RPMI7951 (cell line): ENCODE measurements at places on chromosomes 6 and 20.

- no peak for DNase-seq
Observed at GRCh38 chr20:13563854-13564253, 74.9 kb downstream of the TASP1 start.

DNA sequence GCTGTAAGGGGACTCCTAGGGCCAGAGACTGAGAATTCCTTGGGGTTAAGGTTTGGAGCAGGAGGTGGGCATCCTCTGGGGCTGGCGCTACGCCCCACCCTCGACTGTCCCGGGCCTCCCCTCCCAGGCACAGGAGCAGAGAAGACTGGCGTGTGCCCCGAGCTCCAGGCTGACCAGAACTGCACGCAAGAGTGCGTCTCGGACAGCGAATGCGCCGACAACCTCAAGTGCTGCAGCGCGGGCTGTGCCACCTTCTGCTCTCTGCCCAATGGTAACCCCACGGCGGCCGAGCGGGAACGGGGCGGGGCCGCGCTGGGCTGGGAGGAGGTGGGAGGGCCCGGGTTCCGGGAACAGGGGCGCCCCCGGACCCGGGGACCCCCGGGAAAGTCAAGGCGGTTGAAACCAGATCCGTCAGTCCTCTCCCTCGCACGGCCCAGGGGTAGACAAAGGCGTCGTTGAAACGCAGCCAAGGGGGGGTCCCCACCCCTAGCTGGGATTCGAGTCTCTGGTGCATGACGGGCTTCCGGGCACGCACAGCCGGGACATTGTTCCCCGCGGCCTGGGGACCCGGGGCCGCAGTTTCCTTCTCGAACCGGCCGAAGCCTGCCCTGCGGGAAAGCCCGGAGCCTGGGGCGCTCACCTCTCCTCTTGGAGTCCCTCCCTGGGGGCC is 844 bp downstream of the WFDC2 start:
- peak; percentile 32 for DNase-seq

DNA sequence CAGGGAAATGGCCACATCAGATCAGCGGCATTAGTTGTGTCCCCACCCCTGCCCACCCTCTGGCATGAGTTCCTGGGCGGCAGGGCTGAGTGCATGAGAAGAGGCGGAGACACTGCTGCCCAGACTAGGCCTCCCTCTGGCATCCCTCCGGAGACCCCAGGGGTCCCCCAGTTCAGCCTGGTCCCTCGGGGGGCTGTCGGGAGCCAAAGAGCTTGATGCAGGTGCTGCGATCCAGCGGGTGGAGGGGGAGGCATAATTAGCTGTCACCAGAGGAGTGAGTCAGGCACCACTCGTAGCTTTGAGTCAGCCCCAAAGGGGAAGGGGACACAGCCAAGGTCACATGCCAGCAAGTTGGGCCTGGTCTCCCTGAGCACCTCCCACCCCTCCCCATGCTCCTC is 34.5 kb downstream of the DLGAP4 start:
- DNase-seq: no peak

DNA sequence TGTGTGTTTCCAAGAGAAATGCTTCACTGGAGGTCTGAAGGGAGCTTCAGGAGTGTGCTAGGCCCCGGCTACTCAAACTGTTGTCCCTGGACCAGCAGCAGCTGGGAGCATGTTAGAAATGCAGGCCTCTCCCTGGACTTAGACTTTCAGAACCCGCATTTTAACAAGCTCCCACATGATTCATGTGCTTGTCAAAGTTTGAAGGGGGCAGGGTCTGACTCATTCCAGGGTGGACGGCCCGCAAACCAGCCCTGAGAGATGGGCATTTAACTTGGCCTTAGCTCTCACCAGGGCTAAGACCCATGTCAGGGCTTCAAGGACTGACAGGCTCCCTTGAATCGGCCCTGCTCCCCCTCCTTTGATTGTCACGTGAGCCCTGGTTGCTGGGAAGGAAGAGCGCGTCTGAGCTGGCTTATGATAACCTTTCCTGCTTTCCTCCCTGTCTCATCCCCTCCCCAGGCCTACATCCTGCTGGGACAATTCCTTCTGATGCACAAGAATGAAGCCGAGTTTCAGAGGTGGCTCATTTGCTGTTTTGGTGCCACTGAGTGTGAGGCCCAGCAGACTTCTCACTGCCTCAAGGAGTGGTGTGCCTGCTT is 35.5 kb downstream of the BANF2 start:
- DNase-seq: peak; percentile 89

DNA sequence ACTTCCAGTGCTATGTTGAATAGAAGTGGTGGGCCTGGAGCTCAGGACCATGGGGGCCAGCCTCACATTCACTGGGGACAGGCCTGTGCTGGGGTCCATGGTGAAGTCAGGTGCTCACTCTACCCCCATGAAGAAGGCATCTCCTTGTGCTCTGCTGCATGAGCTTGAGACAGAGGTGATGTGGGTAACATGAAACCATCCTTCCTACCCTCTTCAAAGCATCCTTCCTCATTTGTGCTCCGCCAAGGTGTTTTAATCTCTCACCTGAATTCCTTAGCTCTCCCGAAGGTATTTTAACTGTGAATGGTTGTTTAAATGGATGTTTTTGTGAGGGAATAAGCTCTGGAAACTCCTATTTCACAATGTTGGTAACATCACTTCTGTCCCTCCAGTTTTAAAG is 209.6 kb upstream of the PCSK2 start:
- DNase-seq: no peak

DNA sequence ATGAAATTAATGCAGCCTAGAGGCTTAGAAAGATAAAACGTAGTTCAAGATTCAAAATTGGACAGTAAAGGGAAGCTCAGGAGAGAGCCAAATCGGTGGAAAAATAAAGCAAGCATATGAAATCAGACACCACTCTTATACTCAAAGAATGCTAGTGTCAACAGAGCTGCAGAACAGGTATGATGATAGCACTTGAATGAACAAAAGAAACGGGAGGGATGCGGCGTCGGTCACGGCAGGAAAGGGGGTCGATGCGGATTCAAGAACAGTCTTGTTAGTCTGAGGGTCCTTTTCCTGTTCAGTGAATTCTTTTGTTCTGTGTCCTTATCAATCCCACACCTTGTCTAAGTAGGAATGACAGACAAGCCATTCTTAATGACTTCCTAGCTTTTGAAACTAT is 114.4 kb downstream of the FOXC1 start:
- no peak for DNase-seq

DNA sequence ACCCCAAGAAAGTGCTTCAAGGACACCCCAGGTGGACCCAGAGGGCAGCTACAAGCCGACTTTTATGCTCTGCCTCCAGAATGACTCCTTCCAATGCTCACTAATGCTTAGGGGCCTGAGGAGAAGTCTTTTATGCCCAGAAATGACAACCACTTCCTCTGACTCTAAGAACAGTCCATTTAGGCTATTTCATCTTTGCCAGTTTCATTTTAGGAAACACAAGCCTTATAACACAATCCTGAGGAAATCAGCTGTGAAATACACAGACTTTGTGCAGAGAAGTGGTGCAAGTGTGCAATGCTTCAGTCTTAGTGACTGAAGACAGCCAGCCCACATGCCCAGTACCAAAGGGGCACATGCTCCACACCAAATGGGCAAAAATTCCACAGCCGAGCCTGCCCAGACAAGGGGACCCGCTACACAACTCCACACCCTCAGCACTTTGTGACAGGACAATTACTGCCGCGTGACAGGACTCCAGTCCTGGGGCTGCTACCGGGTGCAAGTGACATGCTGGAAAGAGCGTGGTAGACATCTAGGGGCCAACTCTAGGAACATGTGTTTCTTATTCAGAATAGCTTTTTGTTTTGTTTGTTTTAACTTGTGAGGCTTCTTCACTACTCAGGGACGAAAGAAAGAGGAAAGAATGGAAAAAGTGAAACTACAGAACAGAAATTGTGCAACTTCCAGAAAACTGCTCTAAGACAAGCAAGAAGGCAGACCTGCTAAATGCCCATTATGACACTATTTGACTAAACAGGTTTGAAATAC is 28.2 kb upstream of the PLAGL1 start:
- DNase-seq: peak; percentile 49

GRCh38 chr6:87939776-87940175 is 107.9 kb upstream of the SPACA1 start:
- no peak for DNase-seq

DNA sequence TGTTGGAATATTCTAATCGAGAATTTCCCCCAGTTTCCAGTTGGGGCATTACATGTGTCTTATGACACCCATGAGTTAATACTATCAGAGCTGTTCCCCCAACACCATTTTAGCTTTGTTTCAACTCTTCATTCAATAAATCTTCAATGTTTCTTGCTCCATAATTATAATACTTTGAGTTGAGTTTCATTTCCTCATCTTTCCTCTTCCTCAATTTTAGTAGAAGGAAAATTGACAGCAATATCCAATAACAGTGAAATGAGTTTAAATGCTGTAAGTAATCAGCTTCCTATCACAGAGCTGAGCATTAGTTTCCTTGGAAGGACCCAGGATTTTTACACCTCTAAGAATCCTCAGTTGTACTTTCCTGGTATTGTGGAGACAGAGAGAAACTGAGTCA is 1.0 kb upstream of the STMND1 start:
- no peak for DNase-seq

DNA sequence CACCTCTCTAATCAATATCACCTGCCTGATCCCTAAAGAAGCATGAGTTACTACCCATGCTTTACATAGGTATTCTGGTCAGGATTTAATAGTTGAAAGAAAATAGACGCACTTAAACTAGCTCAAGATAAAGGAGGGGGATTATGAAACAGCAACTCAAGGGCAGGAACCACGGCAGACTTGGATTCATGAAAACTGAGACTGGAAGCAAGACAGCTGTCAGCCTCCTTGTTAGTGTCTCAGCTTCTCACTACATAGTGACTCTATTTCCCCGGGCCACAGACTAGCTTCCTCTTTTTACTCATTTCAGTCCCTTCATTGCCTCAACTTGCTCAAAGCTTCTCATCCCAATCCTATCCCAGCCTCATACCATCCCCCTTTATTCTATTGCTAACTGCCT is 4.3 kb upstream of the SH3BGRL2 start:
- DNase-seq: no peak

- DNase-seq: no peak
Observed at GRCh38 chr6:139152088-139152891, 17.4 kb downstream of the HECA start.

- no peak for DNase-seq
Observed at GRCh38 chr6:111750753-111751673, 122.2 kb downstream of the FYN start.

DNA sequence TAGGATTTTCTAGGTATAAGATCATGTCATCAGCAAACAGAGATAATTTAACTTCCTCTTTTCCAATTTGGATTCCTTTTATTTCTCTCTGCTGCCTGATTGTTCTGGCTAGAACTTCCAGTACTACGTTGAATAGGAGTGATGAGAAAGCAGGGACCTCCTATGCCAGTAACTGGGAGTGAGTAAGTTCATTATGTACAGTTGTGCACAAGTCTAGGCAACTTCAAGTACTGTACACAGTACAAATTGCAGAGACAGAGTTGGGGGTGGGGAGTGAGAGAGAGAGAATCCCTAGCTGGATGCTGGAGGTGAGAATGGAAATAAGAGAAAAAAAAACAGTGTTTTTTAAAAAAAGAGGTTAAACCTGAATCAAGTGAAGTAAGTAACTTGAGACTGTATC is 210.2 kb downstream of the MMUT start:
- DNase-seq: no peak

- DNase-seq: no peak
Observed at GRCh38 chr6:17354700-17355403, 38.5 kb upstream of the CAP2 start.

DNA sequence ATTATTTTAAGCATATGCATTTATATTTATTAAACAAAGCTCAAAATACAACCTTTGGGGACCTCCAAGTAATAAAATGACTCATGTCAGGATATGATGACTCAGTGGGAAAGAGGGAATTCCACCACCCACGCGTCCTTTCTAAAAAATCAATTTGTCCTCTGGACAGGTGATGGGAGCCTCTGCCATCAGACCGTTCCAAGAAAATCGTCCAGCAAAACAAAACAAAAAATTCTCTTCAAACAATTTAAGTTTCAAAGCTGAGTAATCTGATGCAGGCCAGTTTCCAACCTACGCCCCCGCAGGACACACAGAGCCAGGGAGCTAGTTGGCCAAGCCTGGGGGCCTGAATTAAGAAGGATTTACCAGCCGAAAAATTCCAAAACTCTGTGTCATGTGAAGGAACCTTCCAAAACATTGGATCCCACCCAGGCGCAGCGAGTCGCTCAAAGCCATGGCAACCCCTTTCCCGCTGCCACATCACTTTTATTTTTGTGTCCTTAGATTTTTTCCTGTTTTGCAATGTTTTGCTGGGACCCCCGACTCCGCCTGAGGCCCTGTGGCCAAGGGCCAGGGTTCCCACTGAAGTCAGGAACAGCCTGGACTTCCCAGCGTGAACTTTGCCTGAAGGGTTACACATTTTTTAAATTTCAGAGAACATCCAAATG is 95.3 kb downstream of the NFATC2 start:
- DNase-seq: peak; percentile 100

- no peak for DNase-seq
Observed at GRCh38 chr20:19274412-19275015, 62.1 kb downstream of the SLC24A3 start.

GRCh38 chr6:72321788-72322187 is 300.1 kb upstream of the KCNQ5 start:
- DNase-seq: no peak

GRCh38 chr20:18431206-18431605 is 35.6 kb downstream of the DZANK1 start:
- DNase-seq: no peak

DNA sequence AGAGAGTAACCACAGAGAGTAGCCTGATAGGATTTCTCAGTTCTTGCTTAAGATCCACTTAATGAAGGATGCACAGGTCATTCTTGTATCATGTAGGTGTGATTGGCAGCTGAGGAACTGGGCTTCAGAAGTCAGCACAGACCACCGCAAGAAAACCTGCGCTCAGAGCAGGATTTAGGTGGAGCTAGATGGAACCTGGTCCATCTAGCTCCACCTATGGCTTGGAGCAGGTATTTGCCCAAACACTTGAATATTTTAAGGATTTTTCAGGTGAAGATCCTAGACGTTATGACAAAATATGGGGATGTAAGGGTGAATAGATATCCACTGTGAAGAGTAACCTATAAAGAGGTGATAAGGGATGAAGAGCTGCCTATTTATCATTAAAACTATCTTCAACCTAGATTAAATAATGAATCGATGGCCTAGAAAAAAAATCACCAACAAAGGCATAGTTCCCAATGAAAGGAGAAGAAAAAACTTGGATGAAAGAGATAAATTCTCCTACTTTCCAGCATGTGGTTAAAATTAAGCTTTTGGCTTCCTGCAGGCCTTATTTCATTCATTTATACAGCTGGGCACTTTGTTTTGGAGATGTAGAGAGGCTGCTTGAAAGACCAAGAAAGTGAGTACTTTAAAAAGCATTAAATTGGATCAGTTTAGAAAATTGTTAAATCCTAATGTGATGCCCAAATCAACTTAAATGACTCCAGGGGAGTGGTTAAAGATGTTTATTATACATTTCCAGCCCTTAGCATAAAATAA is 778.4 kb upstream of the GJE1 start:
- DNase-seq: no peak

- DNase-seq: no peak
Observed at GRCh38 chr6:47234266-47234933, 75.3 kb downstream of the TNFRSF21 start.
